Dermis microvascular lymphatic vessel endothelial cell (primary cell): ENCODE measurements at places on chromosomes 5 and 9.

GRCh38 chr9:105330201-105330600 is 85.8 kb downstream of the SLC44A1 start:
- peak; percentile 2 for DNase-seq

- no peak for DNase-seq
Observed at GRCh38 chr5:15806613-15807012, 306.6 kb downstream of the FBXL7 start.

DNA sequence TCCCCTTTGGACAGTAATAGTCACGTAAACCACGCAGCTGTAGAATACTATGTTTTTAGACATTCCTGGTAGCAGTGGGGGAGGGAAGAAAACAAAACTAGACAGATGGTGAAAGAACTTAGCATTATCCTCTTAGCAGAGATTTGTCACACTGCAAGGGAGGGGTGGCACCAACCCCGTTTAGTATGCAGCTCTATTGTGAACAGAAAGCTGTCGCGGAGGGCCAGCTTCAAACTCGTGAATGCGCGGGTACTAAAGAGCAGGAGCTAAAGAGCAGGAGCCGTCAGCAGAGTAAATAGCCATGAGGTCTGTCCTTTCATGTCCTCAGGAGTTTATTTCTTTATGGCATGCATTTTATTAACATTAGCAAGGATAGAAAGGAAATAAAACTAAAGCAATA is 141.9 kb upstream of the SLC12A2 start:
- DNase-seq: no peak

DNA sequence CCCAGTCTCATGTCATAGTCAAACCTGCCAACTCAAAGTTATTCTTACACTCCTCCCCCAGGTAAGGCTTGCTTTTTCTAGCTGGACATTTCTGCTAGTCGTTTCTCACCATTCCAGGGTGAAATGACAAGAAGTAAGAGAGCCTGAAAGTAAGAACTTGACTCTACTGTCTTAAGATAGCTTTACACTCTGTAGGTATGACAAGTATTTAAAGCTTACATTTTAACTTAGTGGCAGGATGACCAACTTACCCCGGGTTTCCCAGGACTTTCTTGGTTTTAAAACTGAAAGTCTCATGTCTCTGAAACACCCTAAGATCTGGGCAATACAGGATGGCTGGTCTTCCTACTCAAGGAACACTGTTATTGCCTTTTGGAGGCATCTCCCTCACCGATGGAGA is 67.5 kb upstream of the PIK3R1 start:
- DNase-seq: no peak

DNA sequence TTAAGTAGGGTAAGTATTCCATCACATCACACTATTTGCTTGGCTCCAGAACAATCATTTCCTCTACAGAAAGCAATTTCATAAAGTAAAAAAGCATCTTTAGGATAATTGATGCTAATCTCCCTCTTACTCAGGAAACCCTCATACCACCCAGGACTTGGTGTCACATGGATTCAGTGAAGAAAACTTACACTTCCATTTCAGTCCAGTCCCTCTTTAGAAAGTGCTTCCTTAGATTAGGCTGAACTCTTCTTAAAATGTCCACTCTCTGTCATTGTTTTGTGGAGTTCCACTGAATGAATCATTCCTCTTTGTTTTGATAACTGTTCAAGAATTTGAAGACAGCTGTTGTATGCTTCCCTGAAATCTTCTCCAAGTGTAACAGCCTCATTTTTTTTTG is 144.0 kb upstream of the ZNF462 start:
- no peak for DNase-seq

GRCh38 chr5:68407311-68408239 is 192.0 kb downstream of the PIK3R1 start:
- no peak for DNase-seq

GRCh38 chr5:174172152-174172551 is 126.6 kb downstream of the NSG2 start:
- DNase-seq: no peak

DNA sequence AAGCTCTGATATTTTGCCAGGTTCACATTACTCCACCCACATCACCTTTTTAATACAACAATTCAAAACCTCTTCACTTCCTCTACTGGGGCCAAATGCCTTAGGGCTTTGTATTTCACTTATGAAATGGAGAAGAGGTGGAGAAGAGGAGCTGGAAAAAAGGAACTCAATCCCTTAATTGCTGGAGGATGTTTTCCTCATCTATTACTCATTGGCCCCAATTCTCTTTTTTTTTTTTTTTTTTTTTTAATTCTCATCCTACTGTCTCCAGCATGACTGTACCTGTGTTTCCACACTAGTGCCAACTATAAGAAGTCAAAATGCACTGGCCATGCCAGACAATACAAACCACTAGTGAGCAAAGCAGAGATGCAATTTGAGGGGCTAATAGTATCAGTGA is 20.9 kb downstream of the FAM13B start:
- DNase-seq: no peak

GRCh38 chr5:120314191-120314590 is 149.9 kb upstream of the PRR16 start:
- DNase-seq: no peak

DNA sequence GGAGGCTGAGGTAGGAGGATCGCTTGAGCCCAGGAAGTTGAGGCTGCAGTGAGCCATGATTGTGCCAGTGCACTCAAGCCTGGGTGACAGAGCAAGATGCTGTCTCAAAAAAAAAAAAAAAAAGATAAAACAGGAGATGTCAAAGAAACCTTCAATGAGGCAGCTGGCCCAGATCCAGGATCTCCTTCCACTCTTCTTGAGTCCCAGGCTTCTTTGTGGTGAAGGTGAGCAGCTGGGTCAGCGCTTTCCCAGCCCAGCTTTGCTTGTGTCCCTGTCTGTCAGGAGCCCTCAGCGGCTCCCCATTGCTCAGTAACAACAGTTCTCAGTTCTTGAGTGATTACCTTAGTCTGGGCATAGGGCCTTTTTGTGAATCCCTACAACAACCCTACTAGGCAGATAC is 69.4 kb upstream of the PSD2 start:
- DNase-seq: no peak

DNA sequence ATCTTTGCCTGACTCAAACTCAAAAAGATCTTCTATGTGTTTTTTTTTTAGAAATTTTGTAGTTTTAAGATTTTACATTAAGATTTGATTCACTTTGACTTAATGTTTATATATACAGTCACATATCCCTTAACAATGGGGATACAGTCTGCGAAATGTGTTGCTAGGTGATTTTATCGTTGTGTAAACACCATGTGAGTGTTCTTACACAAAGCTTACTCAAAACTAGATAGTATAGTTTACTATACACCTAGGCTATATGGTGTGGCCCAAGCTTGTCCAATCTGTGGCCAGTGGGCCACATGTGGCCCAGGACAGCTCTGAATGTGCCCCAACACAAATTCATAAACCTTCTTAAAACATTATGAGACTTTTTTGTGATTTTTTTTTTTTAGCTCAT is 131.9 kb downstream of the CWC27 start:
- DNase-seq: peak; percentile 19

DNA sequence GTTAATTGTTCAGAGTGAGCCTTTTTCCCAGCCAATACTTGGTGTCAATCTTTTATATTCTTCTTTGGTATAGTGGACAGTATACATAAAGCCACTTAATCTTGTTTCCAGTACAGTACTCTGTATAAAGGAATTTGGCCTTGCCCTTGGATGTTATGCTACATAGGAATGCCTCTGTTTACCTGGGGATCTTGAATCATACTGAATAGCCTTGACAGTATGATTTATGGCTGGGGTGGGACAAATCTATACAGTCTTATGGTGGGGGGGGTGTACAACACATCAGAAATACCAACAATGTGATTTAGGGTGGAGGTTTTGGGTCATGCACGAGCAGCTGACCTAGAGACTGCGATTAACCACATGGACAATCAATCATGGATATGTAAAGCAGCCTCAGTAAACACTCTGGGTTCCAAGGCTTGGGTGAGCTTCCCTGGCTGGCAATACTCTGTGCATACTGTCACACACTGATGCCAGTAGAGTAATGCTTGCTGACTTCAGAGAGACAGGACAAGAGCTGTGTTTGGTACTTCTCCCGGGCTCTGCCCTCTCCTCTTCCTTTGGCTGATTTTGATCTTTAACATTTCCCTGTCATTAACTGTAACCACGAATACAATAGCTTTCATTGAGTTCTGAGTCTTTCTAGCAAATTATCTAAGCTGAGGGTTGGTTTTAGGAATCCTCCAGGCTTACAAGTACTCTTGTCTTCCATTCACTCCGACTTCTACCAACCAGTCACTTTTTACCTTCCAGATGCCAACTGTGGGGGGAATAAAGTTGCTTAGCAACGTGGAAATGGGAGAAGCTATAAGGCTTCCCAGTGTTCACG is 84.6 kb downstream of the IARS1 start:
- no peak for DNase-seq

DNA sequence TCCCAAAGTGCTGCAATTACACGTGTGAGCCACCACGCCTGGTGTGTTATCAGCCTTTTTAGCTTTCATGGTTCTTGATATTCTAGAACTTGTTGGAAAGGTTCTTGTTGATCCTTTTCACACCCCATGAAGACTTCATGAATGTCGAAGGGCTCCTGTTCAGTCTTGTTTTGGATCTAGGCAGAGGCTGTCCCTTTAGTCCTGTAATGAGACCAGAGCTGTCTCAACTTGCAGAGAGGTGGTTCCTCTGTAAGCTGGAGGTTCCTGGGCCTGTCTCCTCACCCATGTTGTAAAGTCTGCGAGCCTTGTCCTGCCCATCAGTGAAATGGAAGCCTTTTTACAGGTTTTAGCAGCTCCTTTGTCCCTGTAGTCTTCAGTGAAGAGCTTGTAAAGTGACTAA is 38.2 kb downstream of the PRRC2B start:
- DNase-seq: no peak

DNA sequence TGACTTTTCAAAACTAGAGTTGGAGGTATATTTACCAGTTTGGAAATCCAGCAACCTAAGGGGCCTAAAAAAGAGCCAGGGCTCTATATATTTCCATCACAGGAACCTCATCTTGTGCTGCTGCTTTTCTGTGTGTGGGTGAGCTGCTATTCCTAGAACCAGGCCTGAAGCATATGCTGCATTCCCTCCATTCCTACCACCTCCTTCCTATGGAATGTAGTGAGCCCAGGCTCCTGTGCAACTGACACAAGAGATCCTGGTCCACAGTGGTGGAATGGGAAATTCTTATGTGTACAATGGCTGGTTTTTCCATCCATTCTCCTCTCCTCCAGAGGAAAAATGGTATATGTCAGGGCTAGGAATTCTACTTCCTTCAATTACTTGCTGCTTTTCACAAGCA is 39.1 kb downstream of the SPEF2 start:
- DNase-seq: no peak

- DNase-seq: no peak
Observed at GRCh38 chr5:10151656-10152055, 98.0 kb downstream of the ATPSCKMT start.

DNA sequence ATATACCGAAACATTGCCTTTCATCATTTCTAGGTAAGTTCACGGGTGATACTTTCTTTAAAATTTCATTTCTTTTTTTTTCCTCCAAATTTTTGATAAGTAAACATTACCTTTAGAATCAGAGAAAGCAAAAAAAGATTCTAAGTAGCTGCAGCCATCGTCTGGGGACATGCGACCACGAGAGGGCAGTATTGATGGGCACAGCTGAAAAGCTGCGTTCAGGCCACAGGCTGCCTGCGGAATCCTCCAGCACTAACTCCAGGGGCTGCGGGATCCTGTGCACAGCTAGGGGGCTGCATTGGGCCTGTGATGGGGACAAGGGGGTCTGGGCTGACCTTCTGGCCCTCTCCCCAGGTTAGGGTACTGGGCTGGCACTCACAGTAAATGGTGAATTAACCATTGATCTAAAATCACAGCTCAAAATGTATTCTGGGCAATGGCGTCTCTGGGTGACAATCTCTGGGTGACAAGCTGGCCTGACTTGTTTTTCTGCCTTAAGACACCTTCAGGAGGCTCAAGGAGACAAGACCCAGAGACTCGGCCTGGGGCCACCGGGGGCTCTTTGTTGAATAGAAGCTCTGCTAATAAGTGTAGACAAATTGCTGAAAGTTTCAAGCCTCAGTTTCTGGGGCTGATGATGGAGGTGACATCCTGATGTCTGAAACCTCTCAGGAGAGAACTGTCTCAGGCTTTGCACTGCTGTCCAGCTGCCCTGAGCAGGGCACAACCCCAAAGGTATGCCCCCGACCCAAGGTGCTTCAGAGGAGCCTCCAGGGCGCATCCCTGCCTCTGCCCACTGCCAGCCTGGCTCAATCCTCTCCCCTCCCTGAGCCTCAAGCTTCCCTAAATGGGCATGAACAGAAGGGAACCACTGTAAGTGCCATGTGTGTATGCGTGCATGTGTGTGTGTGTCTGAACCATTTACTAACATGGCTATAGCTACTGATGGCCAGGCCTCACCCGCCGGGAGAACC is 44.3 kb upstream of the SARDH start:
- peak; percentile 75 for DNase-seq

- no peak for DNase-seq
Observed at GRCh38 chr5:102818934-102819333, 63.8 kb downstream of the PAM start.

DNA sequence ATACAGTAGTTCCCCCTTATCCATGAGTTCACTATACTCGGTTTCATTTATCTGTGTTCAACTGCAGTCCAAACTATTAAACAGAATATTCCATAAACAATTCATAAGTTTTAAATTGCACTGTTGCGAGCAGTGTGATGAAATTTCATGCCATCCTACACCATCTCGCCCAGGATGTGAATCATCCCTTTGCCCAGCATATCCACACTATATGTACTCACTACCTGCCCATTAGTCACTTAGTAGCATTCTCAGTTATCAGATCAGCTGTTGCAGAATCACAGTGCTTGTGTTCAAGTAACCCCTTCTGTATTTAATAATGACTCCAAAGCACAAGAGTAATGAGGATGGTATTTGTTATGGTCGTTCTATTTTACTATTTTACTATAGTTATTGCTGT is 51.5 kb downstream of the SHOC1 start:
- peak; percentile 55 for DNase-seq

DNA sequence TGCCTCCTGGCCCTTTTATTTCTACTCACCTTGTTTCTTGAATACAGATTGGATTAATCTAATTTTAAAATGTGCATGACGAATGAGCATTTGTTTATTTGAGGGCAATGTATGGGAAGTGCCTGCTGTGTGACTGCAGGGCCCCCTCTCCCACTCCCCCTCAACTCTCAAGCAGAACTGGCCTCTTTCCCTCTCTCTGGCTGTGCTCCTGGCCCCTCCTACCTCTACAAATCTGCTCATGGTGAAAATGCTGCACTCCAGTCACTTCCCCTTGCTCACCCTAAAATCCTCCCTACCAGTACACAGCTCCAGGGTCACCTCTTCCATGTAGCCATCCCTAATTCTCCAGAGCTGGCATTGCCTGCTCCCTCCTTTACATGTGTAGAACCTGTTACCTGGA is 17.2 kb upstream of the NDST1 start:
- DNase-seq: no peak

GRCh38 chr5:153276151-153276550 is 214.3 kb upstream of the GRIA1 start:
- DNase-seq: peak; percentile 11

- DNase-seq: no peak
Observed at GRCh38 chr5:1833264-1834021, 32.2 kb downstream of the NDUFS6 start.

- no peak for DNase-seq
Observed at GRCh38 chr5:17401470-17402288, 96.4 kb upstream of the TAF11L2 start.

- no peak for DNase-seq
Observed at GRCh38 chr9:75389101-75389500, 300.8 kb downstream of the OSTF1 start.
